ENCODE measurements at places on chromosomes 6 and 20. TPM values are rescaled to one million over a fixed set of nuclear protein-coding genes. Genes with fewer than 3 reads are reported as not detected.

LTA gene
- not detected for total RNA-seq

SH3BGRL2 gene
- total RNA-seq, result 2.7 TPM

SOD2 gene
- total RNA-seq, result 495 TPM

RIN2 gene
- 49.5 TPM for total RNA-seq
